Activated T-cell treated with anti-CD3 and anti-CD28 coated beads for 4 hours (primary cell): ENCODE measurements at places on chromosomes 2 and 18.

- peak; percentile 85 for DNase-seq
Observed at GRCh38 chr2:64488050-64488974, 34.4 kb downstream of the LGALSL start.

GRCh38 chr2:45813003-45813941 lies 161.8 kb downstream of the PRKCE start:
- no peak for DNase-seq

DNA sequence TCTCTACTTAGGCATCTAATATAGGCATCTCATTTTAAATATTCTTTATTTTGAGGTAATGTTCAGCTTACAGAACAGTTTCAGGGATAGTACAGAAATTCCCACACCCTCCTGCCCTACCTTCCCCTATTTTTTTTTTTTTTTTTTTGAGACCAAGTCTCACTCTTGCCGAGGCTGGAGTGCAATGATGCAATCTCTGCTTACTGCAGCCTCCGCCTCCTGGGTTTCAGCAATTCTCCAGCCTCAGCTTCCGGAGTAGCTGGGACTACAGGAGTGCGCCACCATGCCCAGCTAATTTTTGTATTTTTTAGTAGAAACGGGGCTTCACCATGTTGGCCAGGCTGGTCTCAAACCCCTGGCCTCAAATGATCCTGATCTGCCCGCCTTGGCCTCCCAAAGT lies 97.6 kb downstream of the EPB41L5 start:
- no peak for DNase-seq

DNA sequence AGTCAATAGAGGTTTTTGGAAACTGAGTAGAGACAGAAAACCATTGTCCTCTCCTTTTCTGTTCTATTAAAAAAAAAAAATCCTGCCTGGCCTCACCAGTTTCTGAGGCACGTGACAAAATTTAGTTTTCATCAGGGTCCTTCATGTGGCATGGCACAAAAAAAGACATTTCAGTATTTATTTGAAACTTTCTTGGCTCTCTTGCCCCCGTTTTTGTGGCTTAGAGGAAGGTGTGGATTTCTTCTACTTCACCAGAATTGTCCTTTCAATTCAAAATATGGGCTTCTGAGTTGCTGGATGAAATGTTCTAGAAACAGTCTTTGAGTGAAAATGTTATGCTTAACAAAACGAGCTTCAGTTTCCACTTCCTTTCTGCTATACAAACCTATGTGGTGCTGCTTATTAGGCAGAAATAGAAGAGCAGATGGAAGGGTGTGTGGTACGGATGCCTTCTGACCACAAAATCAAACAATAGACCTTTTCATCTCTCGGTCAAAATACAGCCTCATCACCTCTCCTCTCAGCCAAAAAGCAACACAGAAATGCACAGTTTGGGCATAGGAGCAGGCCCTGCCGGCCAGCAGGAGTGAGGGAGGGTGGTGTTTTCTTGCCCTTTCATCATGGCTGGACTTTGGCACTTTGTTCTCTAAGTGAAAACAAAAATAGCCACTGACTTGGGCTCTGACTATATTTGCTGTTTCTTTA lies 89.2 kb downstream of the SH3RF3 start:
- DNase-seq, result no peak

- DNase-seq, result no peak
Observed at GRCh38 chr18:22838221-22838620, 94.9 kb upstream of the RBBP8 start.

- DNase-seq, result no peak
Observed at GRCh38 chr2:232008907-232009638, 47.6 kb downstream of the DIS3L2 start.

DNA sequence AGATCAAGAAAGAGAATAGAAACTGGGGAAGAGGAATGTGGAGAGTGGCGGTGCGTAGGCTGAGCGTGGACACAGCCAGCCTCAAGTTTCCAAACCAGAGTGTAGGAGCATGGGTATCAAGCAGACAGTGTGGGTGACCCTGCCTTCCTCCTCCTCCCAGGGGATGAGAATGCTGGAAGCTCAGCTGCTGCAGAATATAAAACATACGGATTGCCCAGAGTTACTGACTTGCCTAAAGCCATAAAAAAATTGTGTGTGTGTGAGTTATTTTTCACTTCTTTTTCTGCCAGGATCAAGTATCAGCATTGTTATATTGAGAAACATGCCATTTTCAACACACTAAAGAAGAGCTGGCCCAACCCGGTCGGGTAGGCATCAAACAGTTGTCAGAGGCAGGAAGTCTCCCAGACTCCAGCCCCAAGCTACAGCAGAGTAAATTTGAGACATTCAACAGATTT lies 333.3 kb upstream of the ACVR2A start:
- no peak for DNase-seq

DNA sequence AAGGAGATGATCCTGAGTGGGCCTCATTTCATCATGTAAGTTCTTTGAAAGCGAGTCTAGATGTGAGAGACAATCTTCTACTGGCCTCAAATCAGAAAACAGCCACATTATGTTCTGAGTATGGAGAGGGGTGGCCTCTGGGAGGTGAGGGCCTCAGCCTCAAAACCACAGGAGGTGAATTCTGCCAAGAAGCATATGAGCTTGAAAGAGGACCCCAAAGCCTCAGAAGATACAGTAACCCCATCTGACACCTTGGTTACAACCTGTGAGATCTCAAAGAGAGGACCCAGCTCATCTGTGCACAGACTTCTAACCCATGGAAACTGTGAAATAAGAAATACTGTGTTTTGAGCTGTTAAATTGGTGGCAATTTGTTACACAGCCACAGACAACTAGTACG lies 200.1 kb downstream of the ARHGAP15 start:
- no peak for DNase-seq

DNA sequence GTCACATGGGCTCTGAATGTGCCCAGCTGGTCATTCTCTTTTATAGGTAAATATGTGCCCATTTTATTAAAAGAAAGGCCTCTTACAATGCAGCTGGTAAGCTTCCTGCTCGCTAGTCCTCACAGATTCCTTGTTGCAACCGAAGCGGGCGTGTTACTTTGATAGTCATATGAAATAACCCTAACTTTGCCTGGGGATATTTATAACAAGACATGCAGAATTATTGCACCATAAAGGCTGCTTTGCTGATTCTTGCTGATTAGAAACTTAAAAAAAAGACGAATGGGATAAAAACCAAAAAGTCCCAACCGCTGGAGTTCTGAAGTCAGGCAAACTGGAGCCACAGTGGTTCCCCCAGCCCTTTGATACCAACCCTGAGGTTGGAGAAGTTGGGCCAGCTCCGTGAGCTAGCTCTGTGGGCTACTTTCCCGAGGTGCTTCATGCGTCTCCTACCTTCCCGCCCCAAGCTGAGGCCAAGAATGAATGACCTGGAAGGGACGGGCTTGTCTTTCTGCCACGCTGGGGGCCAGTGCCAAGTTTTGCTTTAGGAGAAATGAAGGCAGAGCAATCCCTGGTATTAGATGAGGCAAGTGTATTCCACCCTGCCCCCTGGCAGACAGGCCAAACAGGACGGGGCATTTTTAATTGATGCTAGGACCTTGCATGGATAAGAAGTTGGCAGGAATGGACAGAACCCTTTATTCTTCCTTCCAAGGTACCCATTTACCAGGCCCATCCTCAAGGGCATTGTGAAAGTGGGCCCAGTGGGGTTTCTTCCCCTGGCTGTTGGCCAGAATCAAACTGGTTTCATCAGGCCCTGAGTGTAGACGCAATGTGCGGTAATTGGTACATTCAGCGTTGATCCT lies 140.4 kb downstream of the KCTD1 start:
- no peak for DNase-seq

DNA sequence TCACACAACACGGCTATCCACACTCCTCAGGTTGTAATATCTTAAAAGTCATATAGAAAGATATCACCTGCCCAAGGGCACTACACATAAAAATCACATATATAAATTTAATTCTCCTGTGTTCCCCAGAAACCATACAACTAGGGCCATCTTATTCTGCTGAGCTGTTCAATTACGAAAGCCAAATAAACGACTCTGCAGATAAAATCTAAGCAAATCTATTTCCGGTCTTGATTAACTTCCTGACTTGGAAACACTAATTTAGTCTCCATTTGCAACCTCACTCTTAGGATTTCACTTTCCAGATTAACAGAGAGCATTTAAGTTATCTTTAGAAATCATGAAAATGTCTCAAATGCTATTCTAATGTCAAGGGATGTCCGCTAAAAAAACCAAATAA lies 23.9 kb upstream of the STK17B start:
- no peak for DNase-seq

DNA sequence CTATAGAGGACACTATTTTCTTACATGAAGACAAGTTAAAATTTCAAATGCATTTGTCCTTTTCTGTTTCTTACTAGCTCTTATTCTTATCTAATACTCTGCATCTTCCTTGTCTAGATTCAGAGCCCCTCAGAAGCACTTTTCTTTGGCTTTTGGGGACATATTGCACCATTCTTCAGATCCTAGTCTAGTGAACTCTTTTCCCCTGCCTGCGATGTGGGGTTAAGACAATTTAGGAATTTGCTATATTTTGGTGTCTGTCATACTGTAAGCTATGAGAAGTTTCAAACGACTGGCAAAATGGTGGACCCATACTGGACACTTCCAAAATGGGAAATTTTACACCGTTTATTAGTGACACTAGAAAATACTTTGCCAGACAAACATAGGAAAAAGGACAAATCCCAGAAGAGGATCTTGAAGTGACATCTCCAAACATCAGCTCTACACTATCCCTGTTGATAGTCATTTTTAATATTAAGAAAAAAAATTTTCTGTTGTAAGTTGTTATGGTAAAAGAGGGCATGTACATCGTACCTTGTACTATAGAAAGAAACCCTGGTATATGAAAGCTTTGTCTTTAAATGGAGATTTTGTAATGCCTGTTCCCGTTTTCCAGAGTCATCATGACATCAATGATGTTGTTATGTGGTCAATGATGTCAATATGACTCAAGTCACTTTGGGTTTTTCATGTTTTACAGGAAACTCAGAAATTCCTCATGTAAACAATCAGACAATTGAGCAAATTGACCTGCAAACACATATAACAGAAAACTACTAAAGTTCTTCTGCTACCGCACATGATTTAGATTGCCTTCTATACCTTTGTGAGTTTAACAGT lies 4.4 kb upstream of the KYNU start:
- no peak for DNase-seq

GRCh38 chr2:117760916-117761315 lies 53.6 kb upstream of the DDX18 start:
- no peak for DNase-seq

GRCh38 chr2:28321426-28321825 lies 71.2 kb upstream of the FOSL2 start:
- DNase-seq, result no peak

DNA sequence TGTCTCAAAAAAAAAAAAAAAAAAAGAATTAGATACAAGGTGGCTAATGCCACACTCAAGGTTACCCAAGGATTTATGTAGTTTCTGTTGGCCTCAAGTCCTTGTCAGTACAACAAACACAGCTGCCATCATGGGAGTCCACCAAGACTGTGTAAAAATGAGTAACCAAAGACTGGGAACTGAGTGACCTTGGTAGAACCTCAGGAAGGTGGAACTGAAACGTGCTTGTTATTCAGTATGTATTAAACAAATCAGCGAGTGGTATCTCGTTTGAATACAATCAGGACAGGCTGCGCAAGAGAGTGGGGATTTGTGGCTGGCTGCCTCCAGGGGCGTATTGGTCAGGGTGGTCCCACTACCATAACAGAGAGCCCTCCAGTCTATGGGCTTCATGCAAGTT lies 1.6 kb upstream of the SFTPB start:
- no peak for DNase-seq

DNA sequence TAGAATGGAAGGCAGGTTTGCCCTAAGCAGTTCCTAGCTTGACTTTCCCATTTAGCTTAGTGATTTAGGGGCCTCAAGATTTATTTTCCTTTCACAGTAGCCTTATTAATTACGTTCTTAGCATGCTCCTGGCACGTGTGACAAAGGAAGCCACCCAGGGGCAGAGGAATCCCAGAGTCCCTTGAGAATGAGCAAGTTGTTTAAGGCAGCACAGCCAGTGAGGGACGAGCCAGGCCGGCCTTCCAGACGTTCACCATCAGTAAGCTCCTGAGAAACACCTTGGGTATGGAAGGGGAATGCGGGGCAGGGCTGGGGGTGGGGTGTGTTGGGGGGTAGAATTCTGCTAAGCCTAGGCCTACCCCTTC lies 76.3 kb downstream of the SOWAHC start:
- no peak for DNase-seq

DNA sequence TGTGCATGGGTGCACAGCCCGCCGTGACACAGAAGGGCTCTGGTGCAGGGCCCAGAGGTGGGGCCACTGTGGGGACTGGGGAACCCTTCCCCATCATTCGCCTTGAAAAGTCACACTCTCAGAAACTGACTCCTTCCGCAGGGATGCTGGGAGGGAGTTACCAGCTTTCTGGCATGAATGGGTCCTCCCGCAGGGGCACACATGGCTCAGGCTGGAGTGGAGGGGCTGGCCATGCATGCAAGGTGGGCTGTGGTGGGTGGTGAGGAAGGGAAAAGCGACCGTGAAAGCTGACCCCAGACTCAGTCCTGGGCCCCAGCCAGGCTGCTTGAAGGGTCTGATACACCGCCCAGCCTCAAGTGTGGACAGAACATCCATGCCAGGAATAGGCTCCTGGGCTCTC lies 201.1 kb downstream of the TNS1 start:
- DNase-seq, result no peak

GRCh38 chr2:134178138-134178877 lies 75.6 kb upstream of the MGAT5 start:
- DNase-seq, result no peak

GRCh38 chr2:50514901-50515300 lies 517.0 kb downstream of the NRXN1 start:
- no peak for DNase-seq

- no peak for DNase-seq
Observed at GRCh38 chr2:239261356-239261755, 139.5 kb downstream of the HDAC4 start.

GRCh38 chr2:2271469-2271941 lies 59.6 kb downstream of the MYT1L start:
- DNase-seq, result no peak

DNA sequence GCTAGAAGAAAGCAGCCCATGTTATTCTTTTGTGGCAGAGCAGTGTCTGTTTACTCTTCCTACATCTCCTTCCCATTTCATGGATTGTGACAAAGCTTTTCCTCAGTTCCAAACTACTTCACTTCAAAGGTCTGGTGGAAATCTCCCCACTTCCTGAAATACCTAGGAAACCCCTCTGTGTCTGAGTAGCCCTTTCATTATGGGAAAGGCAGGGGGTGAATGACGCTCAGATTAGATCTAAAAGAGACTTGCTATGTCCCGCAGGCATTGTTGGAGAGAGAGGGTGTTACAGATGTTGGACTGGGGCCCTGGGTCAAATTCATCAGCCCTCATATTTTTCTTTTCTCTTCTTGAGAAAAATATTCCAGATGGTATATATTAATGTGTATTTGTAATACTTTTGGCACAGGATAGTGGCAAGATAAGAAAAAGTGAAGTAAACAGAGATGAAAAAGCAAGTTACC lies 675.0 kb downstream of the IRS1 start:
- no peak for DNase-seq

DNA sequence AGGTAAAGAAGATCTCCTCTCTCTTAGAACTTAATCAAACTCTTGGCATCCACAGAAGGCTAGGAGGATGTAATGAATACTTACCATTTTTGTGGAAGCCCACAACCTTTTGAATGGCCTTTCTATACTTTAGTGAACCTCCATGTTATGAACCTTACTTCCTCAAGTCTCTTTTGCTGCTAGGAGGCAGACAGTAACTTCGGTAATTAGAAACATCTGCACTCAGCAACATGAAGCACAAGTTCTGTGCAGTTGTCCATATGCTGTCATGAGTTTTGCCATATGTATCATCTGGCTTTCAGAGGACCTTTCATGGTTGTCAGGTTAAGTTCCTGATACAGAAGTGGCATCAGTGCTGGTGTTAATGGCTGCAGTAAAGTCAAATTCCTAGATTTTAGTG lies 50.4 kb downstream of the PDK1 start:
- DNase-seq, result no peak
